ENCODE measurements at places on chromosomes 7 and 10.

DNA sequence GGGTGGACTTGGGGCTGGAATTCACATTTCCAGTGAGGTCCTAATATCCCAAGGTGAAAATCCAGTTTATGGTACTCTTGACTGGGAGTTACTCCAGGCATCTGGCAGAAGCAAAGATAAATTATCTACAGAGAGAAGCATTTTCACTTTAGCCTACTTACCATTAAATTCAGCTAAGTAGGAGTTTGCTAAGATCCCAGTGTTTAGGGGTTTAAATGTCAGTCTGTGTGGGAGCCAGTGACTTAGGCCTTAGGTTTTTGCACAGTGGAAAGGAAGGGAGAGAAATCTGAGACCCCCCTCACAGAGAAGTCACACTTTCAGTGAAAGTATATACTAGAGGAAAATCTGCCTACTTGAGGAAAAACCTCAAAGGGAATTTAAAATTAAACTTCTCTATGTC lies 134.2 kb downstream of the IQUB start:
- no peak for DNase-seq

- no peak for DNase-seq
Observed at GRCh38 chr10:3471472-3471871, 298.9 kb upstream of the PITRM1 start.

- no peak for DNase-seq
Observed at GRCh38 chr7:47956220-47956619, 8.0 kb upstream of the PKD1L1 start.

- DNase-seq, result no peak
Observed at GRCh38 chr10:79181698-79182521, 113.1 kb downstream of the ZMIZ1 start.

- DNase-seq, result no peak
Observed at GRCh38 chr10:1011696-1012095, 14.0 kb downstream of the IDI2 start.

- DNase-seq, result no peak
Observed at GRCh38 chr7:68306692-68307107, 1291.6 kb upstream of the AUTS2 start.

- no peak for DNase-seq
Observed at GRCh38 chr7:2440608-2441245, 35.5 kb downstream of the GRIFIN start.

- no peak for DNase-seq
Observed at GRCh38 chr7:26954951-26955350, 90.6 kb upstream of the SKAP2 start.

GRCh38 chr10:94571528-94571927 lies 25.9 kb downstream of the HELLS start:
- DNase-seq, result no peak

GRCh38 chr7:158953912-158954311 lies 97.6 kb downstream of the DYNC2I1 start:
- no peak for DNase-seq

- DNase-seq, result no peak
Observed at GRCh38 chr10:99808270-99808669, 25.8 kb downstream of the ABCC2 start.

DNA sequence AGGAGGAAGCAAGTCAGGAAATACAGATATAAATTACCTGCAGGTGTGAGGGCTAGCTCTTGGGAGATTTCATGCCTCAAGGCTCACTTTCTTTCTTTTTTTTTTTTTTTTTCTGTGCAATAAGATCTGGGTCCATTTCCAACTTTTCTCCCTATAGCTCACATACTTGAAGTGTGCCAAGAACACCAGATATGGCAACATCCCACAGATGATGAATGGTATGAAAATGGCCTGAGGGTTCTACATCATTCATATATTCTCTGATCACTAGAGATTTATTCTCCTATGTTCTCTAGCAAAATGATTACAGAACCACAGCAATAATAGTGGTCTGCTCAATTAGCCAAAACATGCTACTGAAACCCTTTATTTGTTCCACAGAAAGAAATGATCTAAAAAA lies 117.2 kb downstream of the LRRTM3 start:
- DNase-seq, result no peak

DNA sequence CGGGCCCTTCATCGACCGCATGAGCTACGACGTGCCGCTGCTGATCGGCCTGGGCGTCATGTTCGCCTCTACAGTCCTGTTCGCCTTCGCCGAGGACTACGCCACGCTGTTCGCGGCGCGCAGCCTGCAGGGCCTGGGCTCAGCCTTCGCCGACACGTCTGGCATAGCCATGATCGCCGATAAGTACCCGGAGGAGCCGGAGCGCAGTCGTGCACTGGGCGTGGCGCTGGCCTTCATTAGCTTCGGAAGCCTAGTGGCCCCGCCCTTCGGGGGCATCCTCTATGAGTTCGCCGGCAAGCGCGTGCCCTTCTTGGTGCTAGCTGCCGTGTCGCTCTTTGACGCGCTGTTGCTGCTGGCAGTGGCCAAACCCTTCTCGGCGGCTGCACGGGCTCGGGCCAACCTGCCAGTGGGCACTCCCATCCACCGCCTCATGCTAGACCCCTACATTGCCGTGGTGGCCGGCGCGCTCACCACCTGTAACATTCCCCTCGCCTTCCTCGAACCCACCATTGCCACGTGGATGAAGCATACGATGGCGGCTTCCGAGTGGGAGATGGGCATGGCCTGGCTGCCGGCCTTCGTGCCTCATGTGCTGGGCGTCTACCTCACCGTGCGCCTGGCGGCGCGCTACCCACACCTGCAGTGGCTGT lies 1.2 kb downstream of the SLC18A3 start:
- DNase-seq, result no peak

GRCh38 chr10:43854007-43854406 lies 205.3 kb upstream of the ZNF32 start:
- no peak for DNase-seq

GRCh38 chr10:101355072-101355706 lies 1.2 kb downstream of the BTRC start:
- DNase-seq, result no peak

GRCh38 chr10:92972066-92972870 lies 88.3 kb upstream of the CYP26C1 start:
- peak; percentile 64 for DNase-seq

DNA sequence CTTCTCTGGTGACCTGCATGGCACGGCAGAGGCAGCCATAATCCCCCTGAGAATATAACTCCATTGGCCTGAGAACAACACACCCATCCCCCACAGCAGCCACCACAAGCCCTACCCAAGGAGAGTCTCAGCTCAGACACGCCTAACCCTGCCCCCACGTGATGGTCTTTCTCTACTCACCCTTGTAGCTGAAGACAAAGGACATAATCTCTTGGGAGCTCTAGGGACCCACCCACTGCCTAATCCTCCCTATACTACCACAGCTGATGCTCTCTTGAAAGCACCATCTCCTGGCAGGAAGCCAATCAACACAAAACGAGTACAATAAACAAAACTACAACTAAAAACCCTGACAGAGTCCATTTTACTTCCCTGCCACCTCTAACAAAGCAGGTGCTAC lies 30.7 kb upstream of the HPSE2 start:
- no peak for DNase-seq

DNA sequence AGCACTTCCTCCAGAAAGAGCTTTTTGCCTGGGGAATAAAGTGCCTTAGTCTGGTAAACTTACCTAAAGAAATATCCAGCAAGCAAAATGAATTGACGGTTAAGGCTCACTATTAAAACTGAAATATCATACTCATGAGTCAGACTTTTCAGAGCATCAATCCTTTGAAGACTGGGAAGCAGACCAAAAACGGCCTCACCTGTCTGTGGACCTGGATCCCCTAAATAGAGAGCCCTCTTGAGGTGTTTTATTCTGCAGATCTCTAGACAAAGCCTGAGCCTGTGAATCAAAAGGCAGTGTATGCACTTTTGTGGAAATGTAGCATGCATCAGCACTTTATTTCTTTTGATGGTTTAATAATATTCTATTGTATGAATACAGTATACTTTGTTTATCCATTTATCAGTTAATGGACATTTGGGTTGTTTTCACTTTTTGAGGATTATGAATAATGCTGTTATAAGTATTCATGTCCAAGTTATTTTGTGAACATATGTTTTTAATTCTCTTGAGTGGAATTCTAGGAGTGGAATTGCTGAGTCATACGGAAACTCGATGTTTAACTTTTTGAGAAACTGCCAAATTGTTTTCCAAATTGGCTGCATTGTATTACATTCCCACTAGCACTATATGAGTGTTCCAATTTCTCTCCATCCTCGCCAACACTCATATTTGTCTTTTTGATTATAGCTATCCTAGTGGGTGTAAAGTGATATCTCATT lies 449.0 kb upstream of the IGFBP3 start:
- no peak for DNase-seq

- DNase-seq, result peak; percentile 85
Observed at GRCh38 chr7:150378115-150378852, 846 bp upstream of the ZNF775 start.

- DNase-seq, result no peak
Observed at GRCh38 chr7:86164827-86165226, 478.9 kb upstream of the GRM3 start.

Data from H54 (cell line).